SHP77 (cell line): ENCODE measurements at places on chromosomes 7 and 10.

- DNase-seq, result no peak
These were observed 2.4 kb downstream of the ZMIZ2 start for GRCh38 chr7:44750921-44751571.

DNA sequence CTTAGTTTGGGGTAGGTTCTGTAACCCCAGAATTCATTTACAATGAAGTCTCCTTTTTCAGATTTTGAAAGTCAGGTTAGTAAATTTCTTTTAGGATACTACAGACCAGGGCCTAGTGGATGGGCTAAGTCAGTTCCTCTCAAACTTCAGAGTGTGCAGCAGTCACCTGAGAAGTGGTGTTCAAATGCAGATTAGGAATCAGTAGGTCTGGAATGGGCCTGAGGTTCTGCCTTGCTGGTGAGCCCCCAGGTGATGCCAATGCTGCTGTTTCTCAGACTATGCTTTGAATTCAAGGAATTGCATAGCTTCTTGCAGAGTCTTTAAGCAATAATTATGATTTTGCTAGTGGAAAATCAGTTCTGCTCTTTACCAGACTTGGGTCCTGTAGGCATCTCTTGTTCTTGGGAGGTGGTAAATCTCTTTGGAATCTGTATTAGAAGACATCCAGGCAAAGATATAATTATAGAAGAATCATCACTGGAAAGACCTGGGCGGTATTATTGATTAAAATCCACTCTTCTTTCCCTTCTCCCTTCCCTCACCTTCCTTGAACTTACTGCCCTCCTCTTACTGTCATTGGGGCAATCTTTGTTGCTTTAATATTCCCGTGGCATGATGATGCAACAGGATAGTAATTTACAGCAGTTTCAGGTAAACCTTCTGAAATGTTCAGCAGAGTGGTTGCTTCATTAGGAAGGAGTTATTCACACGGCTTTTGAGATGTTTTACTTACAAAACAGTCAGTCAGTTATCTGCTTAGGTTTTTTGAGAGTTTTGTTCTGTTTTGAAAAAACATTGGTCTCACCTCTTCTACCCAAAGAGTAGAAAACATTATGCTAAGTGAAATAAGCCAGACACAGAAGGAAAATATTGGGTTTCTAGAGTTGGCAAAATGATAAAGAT lies 87.2 kb downstream of the NRF1 start:
- no peak for DNase-seq

DNA sequence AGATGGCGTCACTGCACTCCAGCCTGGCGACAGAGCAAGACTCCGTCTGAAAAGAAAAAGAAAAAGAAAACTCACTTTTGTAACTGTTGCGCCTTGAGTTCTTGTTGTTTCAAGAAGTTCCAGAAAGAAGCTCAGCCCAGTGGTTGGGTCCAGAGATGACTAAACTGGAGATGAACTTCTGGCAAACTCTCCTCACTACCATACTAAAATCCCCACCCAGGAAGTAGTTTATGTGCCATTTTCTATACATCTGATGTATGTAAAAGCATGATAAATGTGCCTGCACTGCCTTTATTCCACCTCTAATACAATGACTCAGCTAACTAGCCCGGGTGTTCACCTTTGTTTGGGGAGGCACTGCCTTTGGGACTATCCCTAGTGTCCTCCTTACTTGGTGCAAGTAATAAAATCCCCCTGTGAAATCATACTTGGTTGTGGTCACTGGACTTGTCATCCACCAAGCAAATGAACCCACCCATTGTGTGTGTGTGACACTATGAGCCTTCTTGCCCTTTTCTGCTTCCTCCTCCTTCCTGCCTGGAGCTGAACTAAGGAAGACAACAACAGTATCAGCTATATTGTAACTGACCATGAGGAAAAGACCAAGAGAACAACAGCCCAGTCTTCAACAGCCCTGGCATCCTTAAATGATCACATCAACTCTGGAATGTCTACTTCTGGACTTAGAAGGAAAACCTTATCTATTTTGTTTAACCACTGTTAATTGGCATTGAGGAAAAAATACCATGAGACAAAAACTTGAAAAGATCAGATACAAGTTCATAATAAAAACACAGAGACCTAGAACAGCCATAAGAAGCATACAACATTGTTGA lies 33.6 kb downstream of the JMJD1C start:
- DNase-seq, result no peak

DNA sequence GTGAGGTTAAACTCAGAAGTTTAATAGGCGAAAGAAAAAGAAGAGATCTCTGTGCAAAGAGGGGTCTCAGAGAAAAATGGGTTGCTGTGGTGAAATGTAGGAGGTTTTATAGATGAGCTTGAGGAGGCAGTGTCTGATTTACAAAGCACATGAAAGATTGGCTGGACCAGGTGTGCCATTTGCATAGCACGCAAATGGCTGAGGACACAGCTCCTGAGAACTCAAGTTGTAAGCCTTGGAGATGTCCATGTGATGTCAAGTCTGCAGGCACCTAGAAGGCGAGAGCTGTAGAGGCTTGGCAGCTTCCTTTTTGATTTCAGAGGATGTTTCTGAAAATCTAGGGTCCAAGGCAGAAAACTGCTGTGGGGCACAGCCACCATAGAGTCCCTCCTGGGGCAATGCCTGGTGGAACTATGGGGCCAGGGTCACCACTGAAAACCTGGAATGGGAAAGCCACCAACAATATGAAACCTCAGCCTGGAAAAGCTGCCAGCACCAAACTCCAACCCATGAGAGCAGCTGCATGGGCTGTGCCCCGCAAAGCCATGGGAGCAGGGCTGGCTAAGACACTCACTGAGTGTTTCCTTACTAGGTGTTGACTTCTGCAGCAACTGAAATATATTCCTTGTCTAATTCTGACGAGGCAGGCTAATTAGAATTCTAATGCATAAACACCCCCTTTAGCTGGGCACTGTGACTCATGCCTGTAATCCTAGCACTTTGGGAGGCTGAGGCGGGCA lies 96.9 kb upstream of the TNS3 start:
- DNase-seq, result no peak

DNA sequence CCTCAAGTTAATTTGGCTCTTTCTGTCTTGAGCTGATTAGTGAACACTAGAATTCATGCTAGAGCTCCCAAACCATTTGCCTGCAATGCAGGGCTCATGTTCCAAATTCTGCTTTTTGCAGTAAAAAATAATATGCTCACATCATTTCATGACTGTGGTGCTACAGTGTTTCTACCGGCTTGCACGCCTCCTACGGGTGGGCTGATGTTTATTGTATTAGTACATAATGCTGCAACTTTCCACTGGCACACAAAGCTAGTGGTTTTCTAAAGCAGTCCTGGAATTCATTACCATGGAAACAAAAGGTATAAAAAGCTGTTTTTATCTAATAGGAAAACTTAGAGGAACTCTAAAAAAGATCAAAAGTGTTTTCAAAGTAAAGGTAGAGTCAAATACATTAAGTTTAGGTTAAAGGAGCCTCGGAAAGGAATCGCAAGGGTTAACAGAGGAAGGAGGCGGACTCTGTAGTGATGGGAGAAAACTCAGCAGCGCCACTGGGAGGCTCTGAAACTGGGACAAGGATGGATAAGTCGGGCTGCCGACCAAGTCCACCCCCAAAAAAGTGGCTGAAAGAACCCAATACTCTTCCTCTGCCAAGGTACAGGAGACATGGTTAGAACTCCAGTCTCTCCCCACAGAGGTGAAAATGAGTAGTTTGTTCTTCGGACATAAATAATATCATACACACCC lies 25.9 kb downstream of the GRM8 start:
- no peak for DNase-seq

GRCh38 chr7:48806731-48807130 lies 117.6 kb upstream of the CDC14C start:
- no peak for DNase-seq

DNA sequence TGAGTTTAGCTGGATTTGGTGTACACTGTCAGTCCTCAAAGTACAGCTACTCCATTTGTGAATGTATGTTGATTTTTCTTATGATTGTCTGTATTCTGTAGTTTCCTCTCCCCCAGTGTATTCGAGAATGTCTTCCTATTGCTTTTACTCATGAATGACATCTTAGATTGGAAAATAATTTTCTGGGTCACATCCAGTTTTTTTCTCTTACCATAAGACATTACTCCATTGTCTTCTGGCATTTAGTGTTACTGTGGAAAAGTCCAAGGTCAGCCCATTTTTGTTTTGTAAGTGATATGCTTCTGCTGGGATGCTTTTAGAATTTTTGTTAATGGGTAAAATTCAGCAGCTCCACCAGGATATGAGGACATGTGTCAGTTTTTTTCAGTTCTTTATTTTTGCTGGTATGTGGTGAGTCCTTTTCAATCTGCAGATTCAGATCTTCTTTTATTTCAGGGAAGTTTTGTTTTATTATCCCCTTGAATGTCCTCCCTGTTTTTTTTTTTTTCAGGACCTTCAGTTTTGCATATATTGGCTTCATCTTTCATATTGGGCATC lies 33.6 kb downstream of the WAC start:
- DNase-seq, result no peak

GRCh38 chr10:3784510-3785250 lies at the start of gene KLF6:
TSS of gene KLF6 (minus strand) at chr10:3785209. CDS start at chr10:3785014, 195 bp downstream.
- DNase-seq, result no peak

- no peak for DNase-seq
These were observed 176.5 kb downstream of the ARHGAP12 start for GRCh38 chr10:31752170-31752569.

DNA sequence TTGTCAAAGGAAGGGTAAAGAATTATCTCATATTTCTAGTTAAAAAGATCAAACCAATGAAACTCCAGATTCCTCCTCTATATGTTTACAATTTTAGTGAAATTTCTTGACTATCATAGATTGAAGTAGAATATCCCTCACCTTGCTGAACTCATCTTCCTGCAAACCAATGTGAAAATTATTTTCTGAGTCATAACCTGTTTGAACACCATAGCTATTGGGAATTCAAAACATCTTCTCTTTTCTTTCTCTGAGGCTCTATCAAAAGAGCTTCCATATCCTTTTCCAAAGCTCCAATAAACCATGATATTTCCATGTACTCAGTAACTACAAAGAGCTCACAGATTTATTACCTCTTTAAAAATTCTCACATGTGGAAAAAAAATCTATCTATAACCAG lies 134.3 kb downstream of the DOCK4 start:
- DNase-seq, result no peak

- no peak for DNase-seq
These were observed 219.1 kb upstream of the PITRM1 start for GRCh38 chr10:3391657-3392056.

DNA sequence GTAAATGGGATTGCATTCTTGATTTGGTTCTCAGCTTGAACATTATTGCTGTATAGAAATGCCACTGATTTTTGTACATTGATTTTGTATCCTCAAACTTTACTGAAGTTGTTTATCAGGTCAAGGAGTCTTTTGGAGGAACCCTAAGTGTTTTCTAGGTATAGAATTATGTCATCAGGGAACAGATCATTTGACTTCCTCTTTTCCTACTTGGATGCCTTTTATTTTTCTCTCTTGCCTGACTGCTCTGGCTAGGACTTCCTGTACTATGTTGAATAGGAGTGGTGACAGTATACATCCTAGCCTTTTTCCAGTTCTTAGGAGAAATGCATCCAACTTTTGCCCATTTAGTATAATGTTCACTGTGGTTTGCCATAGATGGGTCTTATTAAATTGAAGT lies 48.8 kb downstream of the ANXA8 start:
- DNase-seq, result no peak

- DNase-seq, result no peak
These were observed 5.7 kb upstream of the VWC2 start for GRCh38 chr7:49767719-49768118.

- DNase-seq, result no peak
These were observed 71.7 kb downstream of the ARID5B start for GRCh38 chr10:61973169-61973568.

GRCh38 chr7:44608916-44609648 lies 2.7 kb downstream of the OGDH start:
- no peak for DNase-seq

- no peak for DNase-seq
These were observed 301.5 kb downstream of the ZEB1 start for GRCh38 chr10:31620226-31621151.

- peak; percentile 46 for DNase-seq
These were observed 73.0 kb downstream of the ADCY1 start for GRCh38 chr7:45646996-45647825.

- DNase-seq, result no peak
These were observed 6.3 kb upstream of the AKR1E2 start for GRCh38 chr10:4819707-4820106.

DNA sequence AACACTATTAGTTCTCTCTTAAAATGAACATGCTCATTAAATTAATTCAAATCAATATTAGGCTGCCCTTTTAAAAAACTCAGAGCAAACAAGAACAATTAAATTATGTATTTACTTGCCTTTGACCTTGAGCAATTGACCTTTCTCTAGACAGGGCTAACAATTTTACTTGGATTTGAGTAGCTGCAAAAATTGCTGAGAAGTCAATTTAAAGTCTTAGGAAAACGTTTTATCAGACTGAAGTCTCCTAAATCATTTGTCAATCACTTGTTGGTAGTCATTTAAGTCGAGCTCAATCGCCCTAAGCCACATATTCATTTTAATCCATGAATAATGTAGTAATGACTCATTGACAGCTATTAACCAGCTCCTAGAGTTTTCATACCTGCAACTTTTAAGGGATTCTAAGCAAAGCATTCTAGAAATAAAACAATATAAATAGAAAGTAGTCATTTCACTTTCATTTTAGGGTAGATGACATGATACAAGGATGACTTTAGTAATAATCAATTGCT lies 84.9 kb upstream of the SEC61G start:
- DNase-seq, result no peak

DNA sequence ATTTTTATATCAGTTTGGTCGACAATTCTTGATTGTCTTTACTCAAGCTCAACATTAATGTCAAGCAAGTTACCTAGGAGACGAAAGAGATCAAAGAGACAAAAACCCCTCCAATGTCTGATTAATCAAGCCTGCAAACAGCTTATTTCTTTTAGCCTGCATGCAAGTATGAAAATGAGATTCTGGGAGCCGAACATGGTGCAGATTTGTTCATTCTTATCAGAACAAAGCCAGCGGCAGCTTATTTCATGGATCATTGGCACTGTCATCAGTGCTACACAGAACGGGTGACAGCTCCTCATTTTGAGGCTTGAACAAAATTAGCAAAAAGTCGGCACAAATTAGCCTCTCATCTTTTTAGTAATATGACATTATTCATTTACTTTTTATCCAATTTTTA lies 26.5 kb downstream of the FAM204A start:
- DNase-seq, result no peak

DNA sequence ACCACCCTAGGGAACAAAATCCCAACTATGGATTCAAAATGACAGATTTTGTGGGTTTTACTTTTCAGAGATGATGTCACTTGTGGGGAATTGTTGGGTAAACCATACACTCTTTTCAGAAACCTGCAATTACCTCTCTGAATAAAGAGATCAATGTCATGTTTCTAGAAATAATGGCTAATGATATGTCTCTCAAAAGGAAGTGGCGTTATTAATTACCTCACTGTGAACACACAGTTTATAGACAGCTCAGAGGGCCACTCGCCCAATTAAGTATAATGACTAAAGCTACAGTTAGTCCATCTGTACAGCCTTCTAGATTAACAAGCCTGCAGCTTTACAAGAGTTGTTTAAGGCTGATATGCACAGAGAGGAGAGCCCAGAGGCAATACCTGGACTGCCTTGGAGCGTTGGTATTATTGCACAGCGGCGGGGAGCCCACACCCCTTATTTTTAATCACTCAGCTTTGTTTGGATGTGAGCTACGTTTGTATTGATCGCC lies 79.5 kb downstream of the RAB11FIP2 start:
- no peak for DNase-seq

- DNase-seq, result peak; percentile 76
These were observed 167.4 kb downstream of the IMMP2L start for GRCh38 chr7:111394891-111395290.

- DNase-seq, result peak; percentile 31
These were observed 225.0 kb downstream of the SDHAF3 start for GRCh38 chr7:97342512-97342911.
